Immature natural killer cell (primary cell): ENCODE measurements at places on chromosomes 11 and 22.

DNA sequence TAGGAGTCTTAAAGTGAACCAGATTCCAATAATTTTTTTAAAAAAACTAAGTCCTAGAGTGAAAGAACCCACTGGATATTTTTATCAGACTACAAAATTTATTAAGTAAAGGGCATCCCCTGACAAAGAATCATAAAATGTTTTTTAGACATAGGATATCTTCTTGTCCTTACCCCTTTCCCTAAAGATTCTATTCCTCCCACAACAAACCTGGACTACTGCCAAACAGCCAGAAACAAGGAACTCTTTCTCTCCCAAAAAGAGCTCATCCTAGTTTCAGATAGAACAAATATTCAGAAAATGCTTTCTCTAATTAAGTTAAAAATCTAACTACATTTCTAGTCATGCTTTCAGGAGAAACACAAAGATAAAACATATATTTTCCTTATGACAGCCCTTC is 327.1 kb downstream of the FAM181B start:
- DNase-seq = no peak

GRCh38 chr11:59833602-59834001 is 11.7 kb downstream of the CBLIF start:
- DNase-seq = no peak

DNA sequence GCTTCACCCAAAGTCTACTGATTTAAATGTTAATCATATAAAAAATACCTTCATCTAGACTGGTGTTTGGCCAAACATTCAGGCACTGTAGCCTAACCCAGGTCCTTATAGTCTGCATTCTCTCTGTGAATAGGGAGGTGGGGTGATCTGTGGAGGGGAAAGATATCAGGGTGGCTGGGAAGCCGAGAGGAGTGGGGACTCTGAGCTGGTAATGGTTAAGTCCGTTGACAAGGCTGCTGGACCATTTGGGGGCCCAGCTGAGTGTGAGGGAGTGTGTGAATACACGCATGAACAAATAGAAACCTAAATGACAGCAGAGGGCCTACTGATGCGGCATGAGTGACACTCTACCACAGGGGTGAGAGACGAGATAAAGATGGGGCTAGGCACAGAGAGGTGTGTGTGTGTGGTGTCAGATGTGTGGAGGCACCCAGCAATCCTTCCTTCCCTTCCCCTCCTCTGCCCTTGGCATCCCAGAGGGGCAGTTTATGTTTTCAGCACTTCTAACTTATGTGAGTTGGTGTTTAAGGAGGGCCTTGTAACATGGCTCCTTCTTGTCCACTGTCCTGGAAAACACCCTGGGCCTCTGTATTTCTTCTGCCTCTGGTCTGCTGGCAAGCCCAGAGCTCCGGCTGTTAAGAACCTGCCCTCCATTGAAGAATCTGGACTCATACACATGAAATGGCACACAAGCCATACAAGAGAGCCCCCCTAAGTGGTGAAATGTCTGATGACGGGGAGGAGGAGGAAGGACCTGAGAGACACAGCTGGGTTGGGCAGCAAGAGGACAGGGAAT is 249.1 kb upstream of the TBCEL start:
- peak; percentile 29 for DNase-seq

GRCh38 chr11:128310676-128311445 is 276.5 kb downstream of the ETS1 start:
- DNase-seq = no peak

- DNase-seq = no peak
Measured at GRCh38 chr11:35141071-35141470, 2.1 kb downstream of the CD44 start.

DNA sequence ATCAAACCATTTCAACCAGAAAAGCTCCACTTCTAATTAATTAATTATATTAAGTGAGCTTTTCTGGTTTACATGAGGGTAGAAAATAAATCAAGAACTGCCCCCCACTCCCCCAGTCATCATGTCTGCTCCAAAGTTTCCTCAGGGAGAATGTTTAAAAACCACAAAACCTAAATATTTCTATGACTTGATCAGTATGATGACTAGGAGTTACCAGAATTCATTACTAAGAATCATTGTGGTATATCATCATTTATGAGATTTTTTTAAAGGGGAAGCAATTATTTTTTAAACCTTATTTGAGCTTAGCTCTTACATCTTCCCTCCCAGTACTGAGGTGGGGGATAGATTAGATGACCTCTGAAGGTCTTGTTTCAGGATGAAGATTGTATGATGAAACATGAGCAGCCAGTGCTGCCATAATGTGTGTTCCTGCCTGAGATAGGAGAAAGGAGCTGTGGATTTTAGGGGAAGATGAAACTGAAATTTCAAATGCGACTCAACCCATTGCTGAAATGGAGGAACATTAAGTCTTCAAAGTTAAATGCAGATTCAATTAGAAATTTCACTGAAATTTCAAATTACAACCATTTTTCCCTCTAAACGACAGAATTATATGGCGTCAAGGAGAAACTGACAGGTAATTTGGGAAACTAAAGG is 401.3 kb upstream of the CADM1 start:
- DNase-seq = no peak

- no peak for DNase-seq
Measured at GRCh38 chr11:94521684-94522083, 9.4 kb downstream of the C11orf97 start.

DNA sequence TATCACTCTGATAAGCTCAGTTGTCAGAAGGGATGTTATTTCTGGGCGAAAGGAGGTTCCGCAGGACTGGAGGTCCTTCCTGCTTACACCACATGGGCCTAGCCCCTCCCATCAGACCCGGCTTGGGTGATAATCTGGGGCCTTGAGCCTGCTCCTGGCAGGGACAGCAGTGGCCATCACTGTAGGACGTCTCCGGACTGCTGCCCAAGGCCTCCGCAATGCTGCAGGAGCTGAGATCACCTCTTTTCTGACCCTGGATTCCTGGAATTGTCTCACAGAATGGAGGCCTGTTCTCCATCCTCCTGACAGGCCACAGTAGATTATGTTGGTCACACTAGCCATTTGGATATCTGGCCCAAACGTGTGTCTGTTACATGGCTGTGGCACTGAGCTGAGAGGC is 9.2 kb upstream of the BIK start:
- DNase-seq = no peak

- DNase-seq = no peak
Measured at GRCh38 chr11:131822506-131822905, 452.1 kb downstream of the NTM start.

DNA sequence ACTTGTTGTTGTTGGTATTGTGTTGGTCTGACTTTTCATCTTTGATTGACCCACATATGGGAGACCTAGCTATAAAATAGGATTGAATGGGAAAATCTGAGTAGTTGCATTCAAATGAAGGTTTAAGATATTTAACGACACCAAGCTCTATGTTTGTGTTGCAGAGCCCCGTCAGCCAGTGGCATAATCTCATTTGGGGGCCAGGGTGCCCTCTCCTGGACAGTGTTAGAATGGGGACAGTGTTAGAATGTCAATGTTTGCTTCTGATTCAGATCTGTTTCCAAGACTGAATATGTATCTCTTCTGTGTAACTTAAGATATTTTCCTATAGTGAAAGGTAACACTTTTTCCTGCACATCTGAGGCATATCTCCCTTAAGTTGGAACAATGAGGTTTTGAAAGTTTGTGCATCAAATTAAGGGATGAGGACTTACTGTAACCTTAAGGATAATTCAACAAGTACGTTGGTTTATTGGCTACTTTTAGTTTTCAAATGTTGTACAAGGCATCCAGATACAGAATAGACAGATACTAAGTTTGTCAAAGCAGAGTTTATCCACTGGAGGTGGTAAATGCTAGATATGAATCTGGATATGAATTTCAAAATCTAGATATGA is 5.3 kb upstream of the OR52M1 start:
- DNase-seq = peak; percentile 1

GRCh38 chr22:25346859-25347751 is 127.7 kb downstream of the CRYBB2 start:
- no peak for DNase-seq

GRCh38 chr11:111733016-111733415 is 33.2 kb downstream of the PPP2R1B start:
- DNase-seq = no peak

GRCh38 chr22:37855462-37855861 is 6.2 kb downstream of the EIF3L start:
- DNase-seq = no peak

DNA sequence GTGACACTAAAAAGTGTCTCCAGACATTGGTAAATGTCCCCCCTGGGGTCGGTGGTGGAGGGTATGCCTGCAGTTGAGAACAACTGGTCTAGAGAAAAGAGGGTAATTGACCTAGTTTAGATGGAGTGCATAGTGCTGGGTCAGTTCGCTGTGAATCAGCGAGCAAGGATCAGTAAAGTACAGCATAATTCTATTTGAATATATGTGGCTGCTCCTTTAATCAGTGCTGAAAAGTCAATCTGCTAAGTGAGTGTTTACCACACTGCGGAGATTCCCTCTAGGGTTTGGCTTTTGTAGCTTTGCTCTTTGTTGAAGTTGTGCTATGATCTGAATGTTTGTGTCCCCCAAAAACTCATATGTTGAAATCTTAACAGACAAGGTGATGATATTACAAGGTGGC is 15.0 kb downstream of the CAVIN3 start:
- no peak for DNase-seq

GRCh38 chr11:40215556-40215955 is 1243.9 kb downstream of the LRRC4C start:
- no peak for DNase-seq

- peak; percentile 61 for DNase-seq
Measured at GRCh38 chr11:35144136-35144741, 5.3 kb downstream of the CD44 start.

- DNase-seq = peak; percentile 66
Measured at GRCh38 chr11:61947486-61948210, 2.5 kb upstream of the BEST1 start.

- no peak for DNase-seq
Measured at GRCh38 chr11:35981581-35981980, 37.7 kb downstream of the LDLRAD3 start.

DNA sequence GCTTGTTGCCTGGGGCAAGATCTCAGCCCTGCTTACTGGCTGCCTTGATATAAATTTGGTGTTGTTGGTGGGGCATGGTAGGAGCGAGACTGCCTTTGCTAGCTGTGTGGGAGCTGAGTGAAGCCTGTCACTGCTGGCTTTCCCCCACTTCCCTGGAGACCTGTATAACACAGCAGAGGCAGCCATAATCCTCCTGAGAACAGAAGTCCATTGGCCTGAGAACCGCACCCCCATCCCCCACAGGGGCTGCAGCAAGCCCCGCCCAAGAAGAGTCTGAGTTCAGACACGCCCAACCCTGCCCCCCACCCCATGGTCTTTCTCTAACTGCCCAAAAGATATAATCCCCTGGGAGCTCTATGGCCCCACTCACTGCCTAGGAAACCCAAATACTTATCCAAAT is 39.2 kb upstream of the ARHGAP42 start:
- DNase-seq = no peak

DNA sequence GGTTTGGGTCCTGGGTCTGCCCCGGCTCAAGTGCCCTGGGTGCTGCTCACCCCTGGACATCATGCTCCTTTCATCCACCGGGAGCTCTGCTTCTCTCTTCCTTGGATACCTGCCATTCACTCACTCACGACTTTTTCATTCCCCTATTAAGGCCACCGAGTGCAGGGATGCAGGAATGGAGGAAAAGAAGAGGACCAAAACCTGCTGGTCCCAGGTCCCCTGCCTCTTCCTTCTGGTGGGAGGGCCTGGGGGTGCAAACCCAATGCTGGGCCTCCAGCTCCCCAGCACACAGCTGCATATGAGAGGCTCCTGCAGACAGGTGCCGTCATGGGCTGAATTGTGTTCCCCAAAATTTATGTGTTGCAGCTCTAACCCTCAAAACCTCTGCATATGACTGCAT is 36.8 kb upstream of the MYEOV start:
- DNase-seq = no peak

DNA sequence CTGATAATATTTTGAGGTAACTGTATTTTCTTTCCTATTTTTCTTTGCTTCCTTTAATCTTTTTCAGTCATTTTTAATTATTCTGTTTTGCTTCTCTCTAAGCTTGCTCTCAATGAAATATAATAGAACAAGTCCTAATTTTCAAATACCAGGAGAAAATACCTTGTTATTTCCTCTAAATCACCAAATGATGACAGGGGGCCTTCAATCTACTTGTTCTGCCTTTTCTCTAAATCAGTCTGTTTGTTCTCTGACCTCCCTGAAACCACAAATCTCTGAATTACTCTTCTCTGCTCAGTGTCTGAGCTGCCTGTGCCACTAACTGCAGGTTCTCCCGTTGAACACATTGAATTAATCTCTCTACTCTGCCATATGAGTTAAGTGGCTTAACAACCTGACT is 286.2 kb downstream of the C11orf87 start:
- no peak for DNase-seq

GRCh38 chr11:66559142-66559865 is 9.1 kb downstream of the CTSF start:
- no peak for DNase-seq

DNA sequence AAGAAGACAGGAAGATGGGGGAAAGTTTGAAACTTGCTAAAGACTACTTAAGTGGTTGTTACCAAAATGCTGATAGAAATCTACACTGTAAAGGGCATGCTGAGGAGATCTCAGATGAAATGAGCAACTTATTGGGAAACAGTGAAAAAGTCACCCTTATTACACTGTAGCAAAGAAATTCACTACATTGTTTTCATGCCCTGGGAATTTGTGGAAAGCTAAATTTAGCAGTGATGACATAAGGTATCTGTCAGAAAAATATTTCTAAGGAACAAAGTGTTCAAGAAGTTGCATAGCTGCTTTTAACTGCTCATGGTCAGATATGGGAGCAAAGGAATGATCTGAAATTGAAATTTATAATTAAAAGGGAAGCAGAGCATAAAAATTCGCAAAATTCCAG is 702.4 kb upstream of the LRRC4C start:
- DNase-seq = no peak

DNA sequence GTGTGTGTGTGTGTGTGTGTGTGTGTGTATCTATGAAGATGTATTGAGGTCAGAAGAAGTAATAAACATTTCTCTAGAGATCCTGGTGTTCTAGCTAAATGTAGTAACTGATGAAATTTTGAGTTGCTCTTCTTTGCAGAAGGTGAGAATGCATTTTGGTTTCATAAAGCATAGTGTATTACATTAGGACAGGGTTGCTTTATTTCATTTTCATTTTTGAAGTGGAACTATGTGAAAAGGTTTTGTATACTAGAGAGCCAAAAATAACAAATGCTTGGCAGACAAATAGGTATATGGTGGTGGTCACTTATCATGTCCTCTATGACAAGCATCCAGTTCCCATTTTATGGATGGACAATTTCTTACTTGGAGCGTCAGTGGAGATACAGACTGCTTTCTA is 99.0 kb downstream of the CASP12 start:
- DNase-seq = no peak

- no peak for DNase-seq
Measured at GRCh38 chr11:45412051-45412471, 125.9 kb upstream of the SYT13 start.

- DNase-seq = no peak
Measured at GRCh38 chr11:90867416-90867815, 644.6 kb upstream of the CHORDC1 start.

GRCh38 chr22:34913826-34914225 is 152.1 kb upstream of the ISX start:
- no peak for DNase-seq
